ENCODE measurements at places on chromosomes 11 and 22.
A peak's percentile ranks its signal among the peaks of the same experiment; 100 is the strongest.

DNA sequence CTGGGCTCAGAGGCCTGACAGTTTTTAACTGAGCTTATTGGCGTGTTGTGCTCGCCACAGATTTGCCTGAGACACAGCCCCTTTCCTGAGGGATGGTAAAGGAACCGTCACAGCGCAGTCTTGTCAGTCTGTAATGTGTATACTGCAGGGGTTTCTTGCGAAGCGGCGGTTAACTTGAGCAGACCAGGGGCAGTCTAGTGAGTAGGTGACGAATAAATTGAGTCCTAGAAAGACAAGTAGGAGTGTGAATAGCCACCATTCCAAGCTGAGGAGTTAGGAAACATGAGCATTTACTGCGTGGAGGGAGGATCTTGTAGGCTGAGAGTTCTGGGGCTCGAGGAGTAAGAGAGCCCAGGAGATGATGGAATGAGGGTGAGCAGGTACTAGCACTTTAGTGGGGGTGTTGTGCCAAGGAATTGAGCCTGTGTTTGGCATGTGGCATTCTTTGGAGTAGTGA lies 1.4 kb downstream of the MED15 start:
- DNase-seq = no peak

DNA sequence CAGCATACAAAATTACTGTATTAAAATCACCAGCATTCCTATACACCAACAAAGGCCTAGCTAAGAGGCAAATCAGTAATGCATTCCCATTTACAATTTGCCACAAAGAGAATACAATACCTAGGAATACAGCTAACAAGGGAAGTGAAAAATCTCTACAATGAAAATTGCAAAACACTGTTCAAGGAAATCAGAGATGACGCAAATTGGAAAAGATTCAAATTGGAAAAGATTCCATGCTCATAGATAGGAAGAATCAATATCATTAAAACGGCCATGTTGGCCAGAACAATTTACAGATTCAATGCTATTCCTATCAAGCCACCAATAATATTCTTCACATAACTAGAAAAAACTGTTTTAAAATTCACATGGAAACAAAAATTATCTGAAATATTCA lies 123.0 kb upstream of the ANO5 start:
- no peak for DNase-seq

DNA sequence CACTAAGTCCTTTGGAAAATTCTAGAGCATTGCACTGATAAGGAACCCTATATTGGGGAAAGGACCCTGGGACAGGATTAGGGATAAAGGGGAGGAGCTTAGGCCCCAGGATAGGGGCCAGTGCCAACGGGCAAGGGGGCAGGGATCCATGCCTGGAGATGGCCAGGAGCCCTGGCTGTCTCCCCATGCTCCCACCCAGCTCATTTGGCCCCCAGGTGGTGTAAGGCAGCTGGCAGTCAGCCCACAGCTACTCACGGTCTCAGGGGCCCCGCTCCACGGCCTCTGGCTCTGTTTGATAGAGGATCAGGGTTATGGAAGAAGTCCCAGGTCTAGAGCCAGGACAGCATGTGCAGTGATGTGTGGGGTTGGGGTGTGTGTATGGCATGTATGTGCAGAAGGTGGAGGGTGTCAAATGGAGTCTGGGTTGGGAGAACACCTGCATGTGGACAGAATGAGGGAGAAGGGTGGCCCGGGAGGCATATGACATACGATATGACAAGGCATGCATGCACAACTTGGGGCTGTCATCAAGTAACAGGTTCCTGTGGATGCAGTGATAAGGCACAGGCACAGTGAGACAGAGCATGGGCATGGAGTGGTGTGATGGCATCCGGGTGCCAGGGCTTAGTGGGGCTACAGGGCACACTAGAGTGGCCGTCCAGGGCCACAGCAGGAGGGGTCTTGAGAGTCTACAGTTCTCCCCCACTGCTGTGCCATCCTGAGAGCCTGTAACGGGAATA lies 18.4 kb upstream of the PDE2A start:
- no peak for DNase-seq

GRCh38 chr22:38285018-38285417 lies 12.2 kb upstream of the TMEM184B start:
- no peak for DNase-seq

DNA sequence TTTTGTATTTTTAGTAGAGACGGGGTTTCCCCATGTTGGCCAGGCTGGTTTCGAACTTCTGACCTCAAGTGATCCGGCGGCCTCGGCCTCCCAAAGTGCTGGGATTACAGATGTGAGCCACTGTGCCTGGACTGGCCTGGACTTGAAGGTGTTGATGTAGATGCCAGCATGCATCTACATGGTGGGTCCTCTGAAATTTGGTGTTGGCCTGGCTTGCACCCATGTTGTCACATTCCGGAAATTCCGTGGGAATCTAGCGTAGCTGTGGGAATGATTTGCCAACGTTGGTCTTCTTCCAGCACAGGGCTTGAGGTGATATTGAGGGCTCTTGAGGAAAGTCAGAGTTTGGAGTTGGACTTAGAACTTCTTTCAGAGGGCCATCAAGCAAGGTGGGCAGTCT lies 6.5 kb downstream of the PACS1 start:
- no peak for DNase-seq

DNA sequence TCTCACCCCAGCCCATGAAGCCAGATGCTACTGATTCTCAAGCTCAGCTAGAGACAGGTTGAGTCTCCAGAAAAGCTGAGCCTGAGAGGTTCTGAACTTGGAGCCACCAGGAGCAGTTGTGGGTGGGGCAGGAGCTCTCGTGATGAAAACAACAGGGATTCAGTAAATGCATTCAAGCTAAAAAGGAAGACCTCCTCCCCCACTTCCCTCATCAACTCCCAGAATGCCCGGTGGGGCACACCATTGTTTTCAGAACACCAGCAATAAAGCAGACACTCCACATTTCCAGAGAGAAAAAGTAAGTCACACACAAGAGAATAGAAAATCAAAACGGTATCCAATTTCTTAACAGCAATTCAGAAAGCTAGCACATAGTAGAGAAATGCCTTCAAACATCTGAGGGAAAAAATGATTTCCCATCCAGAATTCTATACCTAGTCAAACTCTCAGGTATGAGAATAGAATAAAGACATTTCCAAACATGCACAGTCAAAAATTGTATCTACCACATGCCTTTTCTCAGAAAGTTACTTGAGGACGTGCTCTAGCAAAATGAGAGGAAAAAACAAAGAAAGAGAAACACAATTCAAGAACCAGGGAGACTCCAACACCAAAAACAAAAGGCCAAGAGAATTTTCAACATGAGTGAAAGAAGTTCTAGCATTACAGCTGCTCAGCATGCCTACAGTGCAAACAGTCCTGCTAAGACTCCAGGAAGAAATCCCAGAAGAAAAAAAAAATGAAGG lies 56.8 kb downstream of the CDKN1C start:
- no peak for DNase-seq

DNA sequence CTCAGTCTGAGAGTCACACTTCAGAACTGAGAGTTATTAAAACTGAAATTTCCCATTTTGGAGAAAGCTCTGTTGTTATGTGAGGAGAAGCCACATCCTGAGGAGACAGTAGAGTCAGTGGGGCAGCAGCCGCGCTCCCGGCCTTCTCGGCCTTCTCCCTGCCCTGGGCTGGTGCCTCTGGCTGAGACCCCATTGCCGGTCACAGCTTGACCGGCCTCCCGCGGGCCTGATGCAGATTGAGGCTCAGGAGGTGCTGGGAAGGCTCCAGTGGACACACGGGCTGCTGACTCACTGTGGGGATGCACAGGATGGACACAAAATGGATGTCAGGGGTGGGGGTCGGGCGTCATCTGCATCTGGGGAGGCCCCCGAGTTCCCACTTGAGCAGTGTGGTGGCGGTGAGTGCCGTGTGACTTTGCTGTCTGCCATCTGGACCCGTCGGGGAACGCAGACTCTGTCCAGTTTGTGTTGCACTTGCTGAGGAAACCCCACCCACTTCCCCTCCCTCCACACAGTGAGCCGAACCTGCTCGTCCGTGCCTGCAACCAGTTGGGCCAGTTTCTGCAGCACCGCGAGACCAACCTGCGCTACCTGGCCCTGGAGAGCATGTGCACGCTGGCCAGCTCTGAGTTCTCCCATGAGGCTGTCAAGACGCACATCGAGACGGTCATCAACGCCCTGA lies 50.1 kb downstream of the MUC6 start:
- DNase-seq = no peak

- no peak for DNase-seq
These were observed 33.5 kb upstream of the RTL6 start for GRCh38 chr22:44531487-44531886.

- DNase-seq = no peak
These were observed 201.5 kb downstream of the TRIM29 start for GRCh38 chr11:119936426-119936825.

GRCh38 chr11:22903782-22904181 lies 43.5 kb upstream of the CCDC179 start:
- DNase-seq = no peak

DNA sequence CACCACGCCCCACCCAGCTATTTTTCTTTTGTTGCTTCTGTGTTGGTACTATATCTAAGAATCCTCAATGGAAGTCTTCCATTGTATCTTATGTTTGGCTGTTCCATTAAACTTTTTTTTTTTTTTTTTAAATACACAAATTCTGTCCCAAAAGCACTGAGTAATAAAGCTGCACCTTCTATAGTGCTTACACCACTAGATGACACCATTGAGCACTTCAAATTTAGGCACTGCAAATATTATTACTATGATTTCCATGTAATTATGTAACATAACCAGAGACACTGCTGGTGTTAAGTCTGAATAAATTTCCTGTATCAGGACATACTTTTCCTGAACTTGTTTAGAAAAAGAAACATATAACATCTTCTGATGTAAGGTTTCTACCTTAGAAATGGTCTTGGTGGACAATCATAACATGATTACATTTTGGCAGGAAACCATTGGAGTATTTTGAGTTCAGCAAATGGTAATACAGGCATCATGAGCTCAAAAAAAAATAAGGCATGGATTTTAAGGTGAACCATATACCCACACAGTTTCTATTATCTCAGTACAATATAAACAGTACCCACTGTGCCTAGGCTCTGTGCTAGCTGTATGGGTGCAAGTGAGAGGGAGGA lies 110.5 kb downstream of the ATG16L2 start:
- DNase-seq = no peak

- DNase-seq = no peak
These were observed 20.2 kb downstream of the STARD10 start for GRCh38 chr11:72773696-72774095.

DNA sequence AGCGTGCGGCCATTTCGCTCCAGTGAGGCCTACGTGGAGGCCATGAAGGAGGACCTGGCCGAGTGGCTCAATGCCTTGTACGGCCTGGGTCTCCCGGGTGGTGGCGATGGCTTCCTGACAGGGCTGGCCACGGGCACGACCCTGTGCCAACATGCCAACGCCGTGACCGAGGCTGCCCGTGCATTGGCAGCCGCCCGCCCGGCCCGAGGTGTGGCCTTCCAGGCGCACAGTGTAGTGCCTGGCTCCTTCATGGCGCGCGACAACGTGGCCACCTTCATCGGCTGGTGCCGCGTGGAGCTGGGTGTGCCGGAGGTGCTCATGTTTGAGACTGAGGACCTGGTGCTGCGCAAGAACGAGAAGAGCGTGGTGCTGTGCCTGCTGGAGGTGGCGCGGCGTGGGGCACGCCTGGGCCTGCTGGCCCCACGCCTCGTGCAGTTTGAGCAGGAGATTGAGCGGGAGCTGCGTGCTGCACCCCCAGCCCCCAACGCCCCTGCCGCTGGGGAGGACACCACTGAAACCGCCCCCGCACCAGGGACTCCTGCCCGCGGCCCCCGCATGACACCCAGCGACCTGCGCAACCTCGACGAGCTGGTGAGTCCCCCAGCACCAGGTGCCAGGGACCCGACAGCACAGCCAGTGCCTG lies 1.8 kb downstream of the GAS2L1 start:
- no peak for DNase-seq

DNA sequence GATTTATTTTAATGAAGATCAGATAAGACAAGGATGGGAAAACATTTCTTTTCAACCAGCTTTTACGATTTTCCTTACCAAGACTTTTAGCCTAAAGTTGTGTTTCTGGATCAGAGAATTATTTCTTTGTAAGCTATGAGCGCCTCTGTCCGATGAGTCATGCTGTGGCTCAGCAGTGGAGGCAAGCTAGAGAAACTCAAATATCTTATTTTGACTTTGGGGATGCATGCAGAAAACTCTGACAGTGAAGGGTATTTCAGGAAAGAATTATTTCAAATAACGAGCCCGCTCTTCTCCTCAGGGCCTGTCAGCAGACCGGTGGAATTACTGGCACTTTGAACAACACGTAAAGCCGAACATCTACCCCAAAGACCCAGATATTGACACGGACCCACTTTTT lies 77.9 kb upstream of the OR5AK2 start:
- DNase-seq = no peak

DNA sequence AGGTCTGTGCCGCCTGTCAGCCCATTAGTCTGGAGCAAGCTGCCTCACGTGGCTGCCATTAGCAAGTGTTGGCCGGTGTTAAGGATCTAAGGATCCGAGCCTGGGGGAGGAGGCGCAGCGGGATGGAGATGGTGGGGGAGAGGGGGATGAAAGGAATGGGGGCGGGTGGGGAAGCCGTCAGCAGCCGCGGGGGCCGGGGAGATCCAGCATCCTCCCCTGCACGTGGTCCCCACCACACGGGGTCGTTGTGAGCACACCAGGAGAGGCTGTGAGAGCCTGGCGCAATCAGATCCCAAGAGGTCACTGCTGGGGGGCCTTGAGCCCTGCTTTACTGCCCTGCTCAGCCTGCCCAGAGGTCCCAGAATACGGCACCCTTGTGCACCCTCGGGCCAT lies 7.3 kb downstream of the CABP7 start:
- peak; percentile 34 for DNase-seq

GRCh38 chr22:50719814-50720300 lies 18.1 kb upstream of the ACR start:
- DNase-seq = no peak

DNA sequence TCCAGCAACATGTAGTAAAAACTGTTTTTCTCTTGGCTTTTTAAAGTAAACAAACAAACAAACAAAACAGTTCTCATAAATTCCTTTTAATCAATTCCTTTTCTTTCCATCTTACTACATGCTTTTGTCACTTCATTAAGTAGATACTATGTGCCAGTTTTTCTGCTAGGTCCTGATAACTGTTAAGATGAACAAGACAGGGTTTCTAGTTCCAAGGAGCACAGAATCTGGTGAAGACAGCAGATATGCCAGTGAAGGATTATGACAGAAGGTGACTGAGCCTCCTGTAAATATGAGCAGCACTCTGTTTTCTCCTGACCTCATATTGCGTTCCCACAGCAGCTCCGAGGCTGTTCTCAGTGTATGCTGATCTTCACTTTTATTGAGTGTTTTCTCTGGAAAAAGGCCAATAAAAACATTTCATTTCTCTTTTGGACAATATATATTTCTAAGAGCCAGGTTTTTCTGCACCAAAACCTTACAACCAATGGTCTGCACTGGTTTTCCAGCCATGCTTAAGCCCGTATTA lies 45.8 kb downstream of the HEPHL1 start:
- no peak for DNase-seq
